Karpas-422 (cell line): ENCODE measurements at places on chromosomes 16 and 17.

- DNase-seq: peak; percentile 80
Observed at GRCh38 chr16:82061861-82062525, 26.9 kb downstream of the HSD17B2 start.

GRCh38 chr16:85302018-85302847 lies 190.0 kb upstream of the CIBAR2 start:
- DNase-seq: no peak

DNA sequence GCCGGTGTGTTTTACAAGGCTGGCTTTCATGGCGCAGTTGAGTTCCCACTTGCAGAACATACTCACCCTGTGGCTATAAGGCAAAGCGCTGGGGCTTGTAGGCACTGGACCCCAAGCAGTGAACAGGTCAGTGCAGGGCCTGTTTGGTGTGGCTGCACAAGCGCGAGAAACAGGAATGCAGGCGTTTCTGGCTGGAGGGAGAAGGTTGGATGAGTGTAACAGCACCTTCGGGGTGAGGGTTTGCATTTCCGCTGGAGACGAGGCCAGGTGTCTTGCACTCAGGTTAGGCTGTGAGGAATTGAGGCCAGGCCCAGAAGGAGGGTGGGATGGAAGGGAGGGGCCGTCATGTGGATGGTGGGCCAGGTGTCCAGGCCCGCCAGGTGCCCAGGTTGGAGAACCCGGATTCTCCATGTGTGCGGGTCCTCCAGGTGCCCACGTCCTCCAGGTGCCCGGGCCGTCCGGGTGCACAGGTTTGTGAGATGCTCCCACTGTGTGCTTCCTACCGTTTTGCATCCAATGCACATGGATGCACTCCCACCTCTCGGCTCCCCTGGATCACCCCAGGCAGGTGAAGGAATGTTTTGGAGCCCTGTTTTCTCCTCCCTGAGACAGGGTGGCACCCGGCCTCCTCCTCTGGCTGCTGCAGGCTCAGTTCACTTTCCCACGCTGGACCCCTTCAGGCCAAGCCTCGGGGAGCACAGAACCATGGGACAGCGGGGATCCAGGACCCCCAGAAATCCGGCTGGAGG lies 46.0 kb downstream of the SLC7A5 start:
- DNase-seq: no peak

DNA sequence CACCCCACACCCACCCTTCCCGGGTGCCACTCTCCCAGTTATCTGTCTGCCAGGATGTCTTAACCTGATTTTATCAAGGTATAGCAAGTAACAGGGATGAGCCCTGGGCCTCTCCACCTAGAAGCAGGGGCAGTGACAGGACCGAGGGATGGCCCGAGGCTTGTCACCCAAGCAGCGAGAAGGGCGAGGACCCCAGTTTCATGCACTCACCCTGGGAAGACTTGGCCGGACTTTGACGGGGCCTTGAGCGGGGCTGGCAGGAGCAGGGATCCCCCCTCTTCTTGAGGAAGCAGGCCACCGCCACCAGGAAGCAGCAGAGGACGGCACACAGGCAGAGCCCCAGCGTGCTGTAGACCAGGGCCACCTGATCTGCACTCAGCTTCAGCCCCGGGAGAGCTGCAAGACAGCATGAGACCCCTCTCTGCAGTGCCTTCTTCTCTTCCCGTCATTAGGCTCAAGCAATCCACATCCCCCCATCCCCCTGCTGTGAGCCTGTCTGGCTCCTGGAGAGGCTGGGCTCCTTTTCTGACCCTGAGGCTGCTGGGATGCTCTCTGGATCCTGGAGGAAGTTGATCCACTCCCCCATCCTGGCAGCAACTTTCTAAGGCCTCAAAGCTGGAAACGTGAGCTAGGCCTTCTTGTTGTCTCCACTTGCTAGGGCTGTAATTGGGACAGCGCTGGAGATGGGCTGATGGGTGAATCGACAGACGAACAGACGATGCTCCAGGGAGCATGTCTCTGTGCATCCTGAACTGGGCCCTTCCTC lies 31.6 kb downstream of the TNFRSF13B start:
- DNase-seq: no peak

GRCh38 chr17:50562242-50563091 lies 2.0 kb downstream of the CACNA1G start:
- DNase-seq: no peak

GRCh38 chr16:1102921-1103635 lies 7.0 kb upstream of the C1QTNF8 start:
- DNase-seq: peak; percentile 85

GRCh38 chr17:3926860-3927627 lies 10.8 kb upstream of the P2RX1 start:
- DNase-seq: no peak

DNA sequence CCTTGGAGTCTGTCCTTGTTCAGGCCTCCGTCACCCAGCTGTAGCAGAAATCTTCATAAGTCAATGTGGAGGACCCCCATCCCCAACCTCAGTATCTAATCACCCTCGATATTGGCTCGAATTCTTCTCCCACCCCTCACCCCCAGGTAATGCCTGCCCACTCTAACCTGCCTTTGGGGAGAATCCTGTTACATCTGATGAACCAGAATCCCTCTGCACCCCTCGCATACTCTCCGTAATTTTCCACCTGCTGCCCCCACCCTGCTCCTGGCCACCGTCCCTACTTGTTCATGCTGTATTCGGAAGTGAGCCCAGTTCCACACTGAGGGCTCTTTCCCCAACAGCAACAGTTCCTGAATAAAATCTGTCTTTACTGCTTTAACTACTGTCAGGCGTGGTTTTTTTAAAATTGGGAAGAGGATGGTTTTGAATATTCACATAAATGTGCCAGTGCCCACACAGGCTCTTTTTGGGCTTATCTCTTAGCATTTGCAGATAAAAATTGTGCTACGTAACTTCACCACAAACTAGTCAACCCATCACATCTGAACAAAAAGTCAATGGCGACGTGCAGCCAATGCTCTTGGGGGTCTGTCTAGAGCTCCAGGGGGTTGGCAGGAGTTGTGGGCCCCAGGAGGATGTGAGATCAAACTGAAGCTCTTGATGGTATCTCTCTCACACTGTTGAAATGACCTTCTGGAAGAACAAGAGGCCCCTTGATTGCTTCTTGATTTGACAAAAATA lies 73.7 kb downstream of the NETO2 start:
- no peak for DNase-seq

DNA sequence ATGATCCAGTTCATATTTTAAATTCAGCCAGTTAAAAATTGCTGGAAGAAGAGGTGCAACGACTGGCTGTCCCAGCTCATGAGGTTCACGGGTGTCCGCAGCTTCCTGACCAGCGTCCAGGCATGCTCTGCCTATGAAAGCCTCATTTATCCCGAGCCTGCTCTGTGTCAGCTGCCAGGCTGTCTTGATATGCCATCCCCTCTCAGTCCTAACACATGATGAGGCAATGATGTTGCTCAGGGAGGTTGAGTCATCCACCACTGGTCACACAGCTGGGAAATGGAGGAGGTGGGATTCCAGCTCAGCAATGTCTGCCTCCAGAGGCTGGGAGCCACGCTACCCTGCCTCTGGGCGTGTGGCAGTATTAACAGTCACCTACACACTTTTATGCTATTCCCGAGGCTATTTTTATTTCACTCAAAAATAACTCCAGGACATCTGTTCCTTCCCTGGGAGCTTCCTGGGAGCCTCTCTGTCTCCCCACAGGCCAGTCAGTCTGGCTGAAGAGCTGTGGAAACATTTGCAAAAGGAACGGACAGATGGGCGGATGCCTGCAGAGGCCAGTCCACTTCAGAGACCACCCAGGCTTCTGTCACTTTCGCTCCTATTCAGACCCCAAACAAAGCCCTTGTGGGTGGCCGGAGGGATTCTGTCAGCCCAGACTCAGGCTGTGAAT lies 22.5 kb downstream of the RAB11FIP4 start:
- no peak for DNase-seq

DNA sequence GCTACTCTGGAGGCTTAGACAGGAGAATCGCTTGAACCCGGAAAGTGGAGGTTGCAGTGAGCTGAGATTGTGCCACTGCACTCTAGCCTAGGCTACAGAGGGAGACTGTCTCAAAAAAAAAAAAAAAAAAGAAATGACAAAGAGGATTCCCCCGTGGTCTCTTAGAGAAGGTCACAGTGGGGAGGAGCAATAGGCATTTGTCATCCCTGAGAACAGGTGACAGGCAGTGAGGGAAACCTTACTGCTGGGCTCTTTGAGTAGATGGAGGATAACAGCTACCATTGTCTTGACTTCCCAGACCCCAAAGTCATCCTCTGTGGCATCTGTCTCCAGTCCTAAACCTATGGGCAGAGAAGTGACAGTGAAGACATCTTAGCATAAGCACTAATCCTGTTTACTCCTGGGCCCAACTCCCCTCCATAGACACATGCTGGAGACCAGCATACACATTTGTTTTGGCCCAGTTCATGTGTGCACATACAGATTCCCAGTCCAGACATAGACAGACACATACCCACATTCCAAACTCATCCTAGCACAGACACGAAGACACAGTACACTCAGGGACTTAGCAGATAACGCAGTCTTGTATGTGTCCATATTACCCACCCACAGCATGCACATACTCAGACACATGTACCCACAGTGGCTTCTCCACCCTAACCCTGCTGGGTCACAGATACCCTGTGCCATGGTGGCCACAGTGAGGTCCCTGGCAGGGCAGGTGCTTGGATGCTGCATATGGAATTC lies 2.7 kb downstream of the ESRP2 start:
- DNase-seq: no peak

DNA sequence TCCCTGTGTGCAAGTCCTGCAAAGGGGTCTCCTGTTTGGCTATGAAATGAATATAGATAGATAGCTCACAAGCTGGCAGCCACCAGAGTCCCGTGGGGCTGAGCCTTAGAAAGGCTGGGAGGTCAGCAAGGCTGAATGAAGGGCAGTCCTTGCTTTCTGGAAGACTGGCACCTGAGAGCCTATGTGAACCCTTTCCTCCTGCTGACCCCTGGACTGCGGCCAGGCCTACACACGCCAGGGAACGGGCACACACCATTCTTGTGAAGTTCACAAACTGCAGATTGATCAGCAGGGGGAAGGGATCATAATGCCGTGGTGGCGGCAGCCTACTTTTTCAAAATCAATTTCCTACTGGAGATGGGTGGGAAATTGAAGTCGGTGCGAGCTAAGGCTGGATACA lies 985 bp upstream of the C17orf107 start:
- no peak for DNase-seq

DNA sequence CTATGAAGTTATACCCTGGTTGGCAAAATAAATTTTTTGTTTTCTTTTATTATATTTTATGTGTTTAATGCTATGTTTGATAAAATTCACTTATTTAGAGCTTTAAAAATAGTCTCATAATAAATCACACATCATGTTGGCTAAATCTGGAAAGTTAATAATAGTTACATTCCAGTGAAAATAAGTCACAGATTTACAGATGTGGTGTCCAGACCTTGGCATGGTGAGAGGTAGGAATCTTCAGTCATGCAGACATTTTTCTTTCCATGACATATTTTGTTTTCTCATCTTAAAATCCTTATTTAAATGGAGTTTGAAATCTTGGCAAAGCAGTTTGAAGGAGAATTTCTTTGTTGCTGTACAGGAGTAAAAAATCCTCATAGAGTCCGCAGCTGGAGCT lies 48.1 kb upstream of the GOSR1 start:
- no peak for DNase-seq

DNA sequence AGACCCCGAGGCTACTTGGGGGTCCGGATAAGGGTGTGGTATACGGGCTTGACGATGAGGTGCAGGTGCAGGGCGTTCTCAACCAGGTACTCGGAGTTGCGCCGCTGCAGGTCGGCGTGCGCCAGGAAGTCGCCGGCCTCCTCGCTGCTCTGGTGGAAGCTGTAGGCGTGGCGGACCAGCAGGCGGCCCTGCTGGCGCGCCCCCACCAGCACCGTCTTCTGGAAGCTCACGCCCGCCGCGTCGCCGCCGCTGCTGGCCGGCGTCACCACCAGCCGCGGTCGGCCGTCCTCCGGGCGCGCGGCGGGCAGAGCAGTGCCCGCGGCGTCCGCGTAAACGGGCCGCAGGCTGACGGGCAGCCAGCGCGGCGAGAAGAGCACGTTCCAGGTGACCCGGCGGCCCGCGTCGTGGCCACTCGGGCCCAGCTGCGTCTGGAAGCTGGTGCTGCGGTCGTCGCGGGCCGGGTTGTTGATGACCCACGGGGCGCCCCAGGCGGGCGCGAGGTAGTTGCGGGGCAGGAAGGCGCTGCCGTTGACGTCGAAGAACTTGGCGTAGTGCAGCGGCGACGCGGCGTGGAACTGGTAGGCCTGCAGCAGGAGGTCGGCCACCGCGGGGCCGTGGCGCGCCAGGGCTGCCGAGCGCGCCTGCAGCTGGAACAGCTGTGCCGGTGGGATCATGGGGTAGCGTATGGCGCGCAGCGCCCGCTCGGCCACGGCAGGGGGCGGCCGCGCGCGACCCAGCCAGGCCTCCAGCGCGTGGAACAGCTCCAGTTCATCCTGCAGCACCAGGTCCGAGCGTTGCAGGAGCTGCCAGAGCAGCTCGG lies 4.8 kb downstream of the BTBD17 start:
- DNase-seq: no peak

DNA sequence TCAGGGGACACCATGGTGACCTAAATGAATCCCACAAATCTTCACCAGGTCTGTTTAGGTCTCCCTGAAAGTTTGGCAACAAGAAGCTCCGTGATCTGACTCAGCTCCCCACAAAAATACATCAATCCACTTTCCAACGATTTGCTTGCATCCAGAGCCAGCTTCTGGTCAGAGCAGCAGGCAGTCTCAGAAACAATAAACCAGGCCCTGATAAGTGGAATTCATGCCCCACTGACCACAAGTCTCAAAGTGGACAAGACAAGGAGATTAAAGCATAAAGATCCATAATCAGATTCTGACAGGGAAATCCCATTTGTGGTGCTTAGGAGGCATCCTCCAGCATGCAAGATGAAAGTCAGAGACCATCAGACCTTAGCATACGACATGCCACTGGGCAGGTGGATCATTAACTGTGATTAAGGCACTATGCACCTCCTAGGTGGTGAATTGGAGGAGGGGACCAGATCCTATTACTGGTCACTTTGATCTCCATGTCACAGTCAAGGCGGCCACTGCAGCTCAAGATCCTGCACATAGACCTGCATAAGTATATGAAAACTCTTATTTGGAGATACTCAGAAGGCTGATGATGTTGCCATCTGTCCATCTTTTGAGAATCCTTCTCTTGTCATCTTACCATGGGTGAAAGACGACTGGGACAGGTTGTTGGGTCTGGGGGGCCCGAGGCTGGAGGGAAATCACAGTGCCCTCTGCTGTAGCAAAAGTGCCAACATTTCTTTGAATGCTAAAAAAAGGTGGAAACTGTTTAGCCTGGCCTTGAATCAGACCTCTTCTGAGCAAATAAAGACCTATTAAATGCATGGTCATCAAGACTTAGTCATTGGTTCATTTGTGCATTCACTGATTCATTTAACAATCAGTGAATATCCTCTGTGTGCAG lies 309.2 kb upstream of the CCL2 start:
- no peak for DNase-seq

- DNase-seq: no peak
Observed at GRCh38 chr17:27283751-27284150, 10.2 kb upstream of the WSB1 start.

GRCh38 chr16:88669980-88670379 lies 7.1 kb upstream of the MVD start:
- no peak for DNase-seq

GRCh38 chr17:14318918-14319205 lies 18.0 kb downstream of the HS3ST3B1 start:
- DNase-seq: no peak
